ENCODE measurements at places on chromosomes 6 and 20. TPM values are rescaled to one million over a fixed set of nuclear protein-coding genes. Genes with fewer than 3 reads are reported as not detected.

The HCRTR2 gene
- total RNA-seq, result not detected

The C20orf144 gene
- total RNA-seq, result 0.11 TPM

The WFDC10B gene
- total RNA-seq, result not detected

The SOX12 gene
- total RNA-seq, result 24.5 TPM

The MAS1L gene
- total RNA-seq, result not detected

The SLC44A4 gene
- not detected for total RNA-seq

The OPRL1 gene
- 1.5 TPM for total RNA-seq

The CCN5 gene
- total RNA-seq, result 31.4 TPM

The SPO11 gene
- total RNA-seq, result not detected

The PHACTR3 gene
- 0.45 TPM for total RNA-seq

The CALHM6 gene
- not detected for total RNA-seq

The DTD1 gene
- 78.1 TPM for total RNA-seq

The ABHD16B gene
- not detected for total RNA-seq

The ANGPT4 gene
- 0.03 TPM for total RNA-seq

The FAM83D gene
- total RNA-seq, result 70.7 TPM

The SCUBE3 gene
- total RNA-seq, result 0.05 TPM

The RPS21 gene
- total RNA-seq, result 3,068 TPM

The HLA-DOB gene
- 0.05 TPM for total RNA-seq

The MYLK4 gene
- total RNA-seq, result 0.10 TPM

The ZNF165 gene
- 0.94 TPM for total RNA-seq

The CFB gene
- total RNA-seq, result 3.0 TPM

The ECT2L gene
- total RNA-seq, result not detected

The RXRB gene
- 18.9 TPM for total RNA-seq

The CST2 gene
- 1.1 TPM for total RNA-seq

The SLA2 gene
- total RNA-seq, result 0.13 TPM

The BTNL2 gene
- total RNA-seq, result not detected

The KCNK15 gene
- 0.23 TPM for total RNA-seq

The FOXA2 gene
- total RNA-seq, result 19.2 TPM

The OPN5 gene
- not detected for total RNA-seq

The HRH3 gene
- not detected for total RNA-seq

The TENT5A gene
- total RNA-seq, result 1.1 TPM

The SLC32A1 gene
- total RNA-seq, result not detected

The SNAI1 gene
- total RNA-seq, result 12.6 TPM

The FAM217A gene
- total RNA-seq, result not detected

The CCN6 gene
- total RNA-seq, result not detected

The C4A gene
- 0.93 TPM for total RNA-seq

The DEFB124 gene
- 0.42 TPM for total RNA-seq

The TRAPPC3L gene
- total RNA-seq, result not detected

The RAB23 gene
- 8.4 TPM for total RNA-seq

The ZBTB46 gene
- total RNA-seq, result 0.73 TPM

The ANKRD66 gene
- total RNA-seq, result not detected

The FANCE gene
- 4.2 TPM for total RNA-seq

The FAM83B gene
- 0.02 TPM for total RNA-seq

The C6orf118 gene
- 0.14 TPM for total RNA-seq

The BACH2 gene
- total RNA-seq, result 1.2 TPM

The RBL1 gene
- total RNA-seq, result 9.1 TPM

The AHCY gene
- 329 TPM for total RNA-seq

The HLA-DRA gene
- total RNA-seq, result not detected

The DOP1A gene
- total RNA-seq, result 2.8 TPM

The OXT gene
- not detected for total RNA-seq

The MAS1 gene
- total RNA-seq, result not detected

The TREML2 gene
- total RNA-seq, result not detected

The ZNF334 gene
- not detected for total RNA-seq

The SYTL3 gene
- total RNA-seq, result 1.5 TPM

Data from A549 treated with AZD2906 at 1 μM for 4 hours (cell line).